ENCODE measurements at places on chromosomes 1 and 21.

DNA sequence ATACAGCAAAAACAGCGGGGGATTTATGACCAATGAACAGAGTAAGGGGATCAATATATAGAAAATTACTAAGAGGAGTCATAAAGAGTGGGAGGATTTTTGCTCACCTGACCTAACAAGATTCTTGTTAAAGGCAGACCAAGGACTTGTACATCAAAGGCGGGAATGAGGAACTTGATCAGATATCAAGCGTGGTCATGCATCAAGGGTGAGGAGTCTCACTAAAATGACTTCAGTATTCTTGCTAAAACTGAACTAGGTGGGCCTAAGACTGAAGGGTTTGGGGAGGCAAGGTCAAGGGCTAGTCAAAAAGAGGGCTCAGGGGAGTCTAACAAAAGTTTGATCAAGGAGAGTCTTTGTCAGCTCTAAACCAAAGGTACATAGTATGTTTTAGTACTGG lies 2.1 kb downstream of the MOV10 start:
- no peak for DNase-seq

DNA sequence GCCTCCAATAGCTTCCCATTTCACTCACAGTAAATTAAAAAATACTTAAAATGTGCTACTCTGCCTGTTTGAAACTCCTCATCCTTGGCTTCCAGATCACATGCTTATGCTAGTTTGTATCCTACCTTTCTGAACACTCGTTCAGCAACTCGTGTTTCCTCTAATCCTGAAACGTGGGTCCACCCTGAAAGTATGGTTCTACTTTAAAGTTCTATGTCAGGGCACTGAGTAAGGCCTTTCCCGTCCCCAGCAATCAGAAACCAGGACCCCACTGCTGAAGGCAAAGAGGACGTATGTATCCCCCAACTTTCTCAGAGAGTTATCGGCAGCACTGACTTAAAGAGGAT lies 419 bp upstream of the TSEN15 start:
- no peak for DNase-seq

- no peak for DNase-seq
These were observed 30.0 kb upstream of the HMCN1 start for GRCh38 chr1:185704181-185704580.

DNA sequence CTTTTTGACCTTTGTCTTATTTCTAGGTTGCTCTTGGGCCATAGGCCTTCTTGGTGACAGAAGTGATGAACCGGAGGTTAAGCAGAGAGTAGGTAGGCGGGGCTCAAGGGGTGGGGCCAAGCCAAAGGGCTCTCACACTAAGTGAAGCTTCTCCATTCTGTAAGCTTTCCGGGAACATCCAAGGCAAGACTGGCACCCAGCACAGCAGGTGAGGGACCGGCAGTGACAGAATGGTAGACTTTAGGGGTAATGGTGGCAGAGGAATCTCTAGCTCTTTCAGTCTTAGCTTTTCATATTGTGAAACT lies at the start of gene TNFAIP8L2:
Gene TNFAIP8L2 (plus strand): TSS at position 135 of the 305 bp plus-strand sequence. CDS start 2,049 bp downstream, outside the sequence.
- no peak for DNase-seq

GRCh38 chr21:14581902-14582457 lies 35.9 kb upstream of the SAMSN1 start:
- DNase-seq, result no peak

DNA sequence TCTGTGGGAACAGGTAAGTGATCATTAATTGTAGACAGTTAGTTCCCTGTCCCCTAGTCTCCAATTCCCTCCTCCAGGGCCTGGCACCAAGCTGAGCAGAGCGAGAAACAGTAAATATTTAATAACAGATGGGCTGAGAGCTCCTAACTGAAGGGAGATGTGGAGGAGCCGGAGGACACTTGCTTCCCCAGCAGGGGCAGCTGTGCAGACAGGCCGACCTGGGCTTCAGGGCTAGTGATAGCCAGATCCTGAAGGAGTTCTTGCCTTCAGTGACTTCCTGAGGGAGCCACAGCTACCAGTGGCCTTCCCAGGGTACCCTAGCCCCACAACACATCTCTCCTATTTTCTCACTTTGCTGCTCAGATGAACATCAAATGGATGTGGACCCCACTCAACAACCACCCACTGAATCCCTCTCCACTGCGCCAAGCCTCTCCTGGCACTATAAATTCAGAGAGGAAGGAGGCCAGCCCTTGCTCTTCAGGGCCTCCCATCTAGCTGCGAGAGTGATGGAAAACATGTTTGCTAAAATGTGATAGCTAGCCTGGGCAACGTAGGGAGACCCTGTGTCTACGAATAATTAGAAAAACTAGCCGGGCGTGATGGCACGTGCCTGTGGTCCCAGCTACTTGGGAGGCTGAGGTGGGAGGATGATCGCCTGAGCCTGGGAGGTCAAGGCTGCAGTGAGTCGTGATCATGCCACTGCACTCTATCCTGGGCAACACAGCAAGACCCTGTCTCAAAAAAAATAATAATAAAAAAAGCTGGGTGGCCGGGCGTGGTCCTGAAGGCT lies 26.9 kb upstream of the SYNC start:
- DNase-seq, result no peak

DNA sequence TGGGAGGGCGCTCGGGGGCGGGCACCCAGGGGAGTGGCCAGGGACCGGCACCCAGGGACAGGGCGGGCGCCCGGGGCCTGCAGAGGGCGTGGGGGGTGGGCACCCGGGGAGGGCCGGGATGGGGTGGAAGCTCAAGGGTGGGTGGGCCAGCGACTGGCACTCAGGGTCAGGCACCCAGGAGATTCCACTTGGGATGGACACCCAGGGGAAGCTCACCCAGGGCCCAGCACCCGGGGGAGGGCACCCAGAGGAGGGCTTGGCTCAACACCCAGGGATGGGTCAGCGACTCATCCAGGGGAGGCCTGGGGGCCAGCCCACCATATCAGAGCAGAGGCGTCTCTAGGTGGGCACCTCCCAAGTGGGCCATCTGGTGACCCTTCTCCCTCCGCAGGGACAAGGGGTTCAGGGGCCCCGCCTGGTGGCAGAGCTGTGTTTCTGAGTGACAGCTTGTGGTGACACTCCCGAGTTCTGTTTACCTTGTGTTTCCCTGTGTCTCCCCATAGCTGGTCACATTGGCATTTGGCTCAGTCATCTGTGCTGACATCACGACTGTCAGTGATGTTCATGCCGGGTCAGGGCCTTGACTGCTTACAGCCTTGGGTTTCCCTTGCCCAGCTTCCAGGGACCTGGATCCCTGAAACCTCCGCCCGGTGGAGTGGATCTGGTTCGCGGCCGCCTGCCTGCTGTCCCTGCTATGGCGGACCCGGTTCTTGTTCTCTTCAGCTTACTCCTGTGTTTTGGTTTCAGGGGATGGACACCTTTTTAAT lies 749 bp downstream of the IBA57 start:
- DNase-seq, result peak; percentile 56

- no peak for DNase-seq
These were observed 7.9 kb upstream of the GNPAT start for GRCh38 chr1:231232870-231233734.

DNA sequence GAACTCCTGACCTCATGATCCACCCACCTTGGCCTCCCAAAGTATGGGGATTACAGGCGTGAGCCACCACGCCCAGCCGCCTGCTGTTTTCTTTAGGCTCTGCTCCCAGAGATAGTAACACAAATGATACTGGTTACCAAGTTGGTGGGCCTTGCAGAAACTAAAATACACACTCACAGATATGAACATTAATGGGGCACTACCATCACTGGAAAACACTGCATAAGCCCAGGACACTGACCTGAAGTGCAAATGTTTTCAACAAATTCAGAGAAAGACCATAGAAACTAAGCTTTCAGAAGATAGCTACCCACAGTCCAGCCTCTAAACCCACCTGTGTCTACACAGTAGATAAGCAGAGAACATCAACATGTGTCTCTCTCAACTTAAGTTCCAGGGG lies 180.5 kb downstream of the FCRL5 start:
- no peak for DNase-seq

All from omental fat pad (tissue), 4 donors.